ENCODE measurements at places on chromosomes 6 and 20. TPM values are rescaled to one million over a fixed set of nuclear protein-coding genes. Genes with fewer than 3 reads are reported as not detected.
A peak's percentile ranks its signal among the peaks of the same experiment; 100 is the strongest.

The ANGPT4 gene
- total RNA-seq: 0.05 TPM

The LY6G5C gene
- total RNA-seq: 1.5 TPM

GRCh38 chr6:104884867-104885517 is 25.3 kb upstream of the HACE1 start:
- no peaks in the 10 kb centered on the region for H3K36me3 ChIP-seq
- no peak for DNase-seq
- H3K4me3 ChIP-seq: peak overlapping the region; percentile 32
- H3K27ac ChIP-seq: no peak overlapping the region
- H3K27me3 ChIP-seq: peaks cover 36% of the 10 kb centered on the region
- no peaks in the 10 kb centered on the region for H3K4me1 ChIP-seq

DNA sequence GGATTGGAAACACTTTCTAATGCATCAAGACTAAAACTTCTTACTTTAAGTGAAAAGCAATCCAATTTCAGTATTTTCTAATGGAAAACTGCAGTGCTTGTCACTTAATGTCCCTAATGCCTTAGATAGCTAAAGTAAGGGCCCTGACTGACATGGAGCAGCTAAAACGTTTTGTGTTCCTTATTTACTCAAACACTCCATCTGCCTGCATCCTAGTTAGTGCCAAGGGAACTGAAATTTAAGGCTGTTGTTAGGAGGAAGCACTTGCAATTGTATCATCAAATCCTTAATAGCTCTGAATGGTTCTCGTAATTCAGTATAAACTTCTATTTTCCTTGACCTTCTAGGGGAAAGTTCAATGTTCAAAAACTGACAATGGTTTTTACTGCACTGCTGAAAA is 127.4 kb downstream of the GJA10 start:
- H3K36me3 ChIP-seq: no peaks in the 10 kb centered on the region
- H3K4me3 ChIP-seq: no peak overlapping the region
- no peaks in the 10 kb centered on the region for H3K4me1 ChIP-seq
- no peak for DNase-seq

GRCh38 chr6:110041126-110041525 is 63.0 kb downstream of the GPR6 start:
- H3K4me3 ChIP-seq: no peak overlapping the region
- DNase-seq: no peak
- H3K27ac ChIP-seq: no peak overlapping the region
- H3K27me3 ChIP-seq: no peaks in the 10 kb centered on the region

- no peaks in the 10 kb centered on the region for H3K36me3 ChIP-seq
- peak overlapping the region; percentile 24 for H3K27ac ChIP-seq
- DNase-seq: no peak
- no peaks in the 10 kb centered on the region for H3K27me3 ChIP-seq
- H3K4me1 ChIP-seq: peaks cover 31% of the 10 kb centered on the region
- no peak overlapping the region for H3K4me3 ChIP-seq
Observed at GRCh38 chr6:47126647-47127391, 84.7 kb upstream of the ADGRF1 start.

The RAB44 gene
- 0.05 TPM for total RNA-seq

- DNase-seq: no peak
- peaks cover 31% of the 10 kb centered on the region for H3K4me1 ChIP-seq
- H3K27me3 ChIP-seq: peaks cover 42% of the 10 kb centered on the region
Observed at GRCh38 chr6:41428336-41428995, 93.1 kb downstream of the NCR2 start.

DNA sequence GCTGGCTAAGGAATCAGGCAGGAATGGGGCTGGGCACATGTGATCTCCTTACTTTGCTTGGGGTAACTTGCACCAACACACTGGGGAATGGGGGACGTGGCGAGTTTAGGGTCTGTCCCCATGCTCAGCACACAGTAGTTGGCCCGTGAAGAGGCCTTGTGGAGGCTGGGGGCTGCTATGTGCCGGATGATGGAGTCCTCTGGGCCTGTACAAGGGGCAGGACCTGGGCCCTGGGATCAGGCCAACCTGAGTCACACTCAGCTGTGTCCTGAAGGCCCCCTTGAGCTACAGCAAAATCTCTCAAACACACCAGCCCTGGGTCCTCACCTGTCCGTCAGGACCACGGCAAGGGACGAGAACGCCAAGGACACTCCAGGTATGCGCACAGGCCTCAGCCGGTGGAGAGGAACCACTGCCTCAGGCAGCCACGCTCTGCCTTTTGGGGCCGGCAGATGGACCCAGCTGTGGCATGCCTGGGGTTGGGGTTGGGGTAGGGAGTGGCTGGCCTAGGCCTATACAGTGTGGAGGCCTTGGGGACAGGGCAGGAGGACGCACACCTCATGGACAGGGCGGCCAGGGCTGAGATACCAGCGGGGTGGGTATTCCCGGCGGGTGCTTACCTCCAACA is 11.1 kb downstream of the UCKL1 start:
- H3K4me3 ChIP-seq: no peak overlapping the region
- no peak for DNase-seq
- H3K36me3 ChIP-seq: peaks cover 53% of the 10 kb centered on the region
- H3K27me3 ChIP-seq: no peaks in the 10 kb centered on the region

- peaks cover 52% of the 10 kb centered on the region for H3K27me3 ChIP-seq
- no peak overlapping the region for H3K4me3 ChIP-seq
- H3K4me1 ChIP-seq: no peaks in the 10 kb centered on the region
- no peaks in the 10 kb centered on the region for H3K36me3 ChIP-seq
- no peak for DNase-seq
Observed at GRCh38 chr20:24437196-24438082, 32.0 kb upstream of the SYNDIG1 start.

The RSPH9 gene
- 0.08 TPM for total RNA-seq

DNA sequence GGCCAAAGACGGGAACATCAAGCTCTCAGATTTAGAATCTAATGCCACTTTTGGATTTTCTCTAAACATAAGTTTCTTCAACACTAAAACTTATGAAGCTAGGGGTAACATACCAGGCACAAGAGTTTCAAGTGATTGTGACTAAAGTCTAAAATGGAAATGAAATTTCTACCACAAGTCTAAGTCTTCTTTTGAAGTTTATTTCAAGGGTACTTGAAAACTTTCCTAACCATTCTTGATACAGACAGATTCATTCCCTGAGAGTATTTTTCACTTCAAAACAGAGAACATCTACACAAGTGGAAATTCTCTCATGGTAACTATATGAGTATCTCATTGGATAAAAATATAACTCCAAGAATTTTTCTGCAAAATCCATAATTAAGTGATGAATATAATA is 56.2 kb downstream of the BTBD9 start:
- H3K4me1 ChIP-seq: no peaks in the 10 kb centered on the region
- no peak for DNase-seq
- peaks cover 22% of the 10 kb centered on the region for H3K36me3 ChIP-seq
- H3K4me3 ChIP-seq: no peak overlapping the region
- H3K27me3 ChIP-seq: no peaks in the 10 kb centered on the region
- H3K27ac ChIP-seq: no peak overlapping the region

GRCh38 chr6:160156842-160157241 is 35.2 kb downstream of the SLC22A1 start:
- H3K27ac ChIP-seq: no peak overlapping the region
- no peak overlapping the region for H3K4me3 ChIP-seq
- DNase-seq: no peak
- peaks cover 5% of the 10 kb centered on the region for H3K36me3 ChIP-seq

- H3K4me3 ChIP-seq: no peak overlapping the region
- no peaks in the 10 kb centered on the region for H3K27me3 ChIP-seq
- peak overlapping the region; percentile 30 for H3K27ac ChIP-seq
Observed at GRCh38 chr6:35634316-35634715, 54.4 kb downstream of the FKBP5 start.

- peaks cover 45% of the 10 kb centered on the region for H3K4me1 ChIP-seq
- DNase-seq: no peak
- H3K36me3 ChIP-seq: no peaks in the 10 kb centered on the region
- peak overlapping the region; percentile 65 for H3K4me3 ChIP-seq
Observed at GRCh38 chr6:151808371-151809241, 1.1 kb downstream of the ESR1 start.

- H3K4me3 ChIP-seq: no peak overlapping the region
- H3K27ac ChIP-seq: no peak overlapping the region
- no peaks in the 10 kb centered on the region for H3K36me3 ChIP-seq
- no peaks in the 10 kb centered on the region for H3K27me3 ChIP-seq
Observed at GRCh38 chr6:164095056-164095455, 680.5 kb downstream of the QKI start.

The HLA-DOB gene
- total RNA-seq: not detected

The ZKSCAN8 gene
- 11.2 TPM for total RNA-seq

DNA sequence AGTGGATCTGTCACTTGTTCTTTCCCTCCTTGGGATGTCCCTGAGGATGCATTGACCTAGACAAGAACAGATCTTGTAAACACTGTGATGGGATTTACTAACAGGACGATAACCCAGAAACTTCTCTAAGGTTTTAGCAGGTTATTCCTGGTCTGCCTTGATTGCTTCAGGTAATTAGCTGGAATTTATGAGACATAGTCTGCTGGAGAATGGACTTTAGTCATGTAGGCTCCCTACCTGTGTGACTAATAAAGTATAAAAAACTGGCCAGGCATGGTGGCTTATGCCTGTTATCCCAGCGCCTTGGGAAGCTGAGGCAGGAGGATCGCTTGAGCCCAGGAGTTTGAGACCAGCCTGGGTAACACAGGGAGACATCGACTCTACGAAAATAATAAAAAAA is 96.1 kb downstream of the PAK5 start:
- H3K27me3 ChIP-seq: no peaks in the 10 kb centered on the region
- no peak overlapping the region for H3K27ac ChIP-seq
- DNase-seq: no peak
- H3K4me1 ChIP-seq: no peaks in the 10 kb centered on the region
- no peaks in the 10 kb centered on the region for H3K36me3 ChIP-seq

Measured in left ventricle myocardium inferior (tissue), 1 donor.